Stimulated activated CD8-positive, alpha-beta memory T cell treated with anti-CD3 and anti-CD28 coated beads, Interleukin-7, amount 100 ng/mL, for 1 hour (primary cell): ENCODE measurements at places on chromosomes 3 and 15.

- DNase-seq = no peak
Observed at GRCh38 chr3:158731486-158731885, 771 bp downstream of the RARRES1 start.

DNA sequence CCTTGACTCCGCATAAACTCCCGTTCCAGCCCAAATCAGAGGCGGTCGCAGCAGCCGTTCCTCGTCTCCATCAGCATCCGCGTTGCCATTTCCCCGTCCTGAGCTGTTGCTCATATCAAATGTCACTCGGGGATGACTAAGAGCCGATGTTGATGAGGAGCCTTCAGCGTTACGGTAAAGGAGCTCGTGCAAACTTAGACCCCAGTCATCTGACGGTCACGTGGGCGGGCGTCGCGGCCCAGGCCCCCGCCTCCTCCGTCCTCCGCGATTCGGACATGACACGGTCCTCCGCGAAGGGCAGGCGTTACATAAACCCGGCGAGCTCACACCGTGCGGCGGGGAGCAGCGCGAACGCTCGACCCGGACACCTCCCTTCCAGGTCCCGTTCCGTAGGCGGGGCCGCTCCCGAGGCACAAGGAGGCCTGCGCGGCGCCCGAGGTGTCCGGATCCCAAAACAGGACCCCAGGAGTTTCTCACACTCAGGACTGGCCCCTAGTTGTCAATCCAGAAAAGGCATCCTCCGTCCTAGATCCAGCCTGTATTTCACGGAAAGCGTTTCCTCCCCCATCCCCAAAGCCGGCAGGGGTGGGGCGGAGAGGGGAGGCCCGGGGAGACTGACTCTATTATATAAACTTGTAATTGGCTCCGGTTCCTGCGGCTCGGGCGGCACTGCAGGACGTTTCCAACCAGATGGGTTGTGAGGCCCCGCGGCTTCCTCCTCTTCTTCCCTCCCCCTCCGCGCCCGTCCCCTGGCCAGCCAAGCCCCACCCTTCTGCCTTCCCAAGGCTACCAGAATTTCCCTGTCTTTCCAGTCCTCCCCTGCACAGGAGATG is 100.0 kb upstream of the IGF1R start:
- no peak for DNase-seq

DNA sequence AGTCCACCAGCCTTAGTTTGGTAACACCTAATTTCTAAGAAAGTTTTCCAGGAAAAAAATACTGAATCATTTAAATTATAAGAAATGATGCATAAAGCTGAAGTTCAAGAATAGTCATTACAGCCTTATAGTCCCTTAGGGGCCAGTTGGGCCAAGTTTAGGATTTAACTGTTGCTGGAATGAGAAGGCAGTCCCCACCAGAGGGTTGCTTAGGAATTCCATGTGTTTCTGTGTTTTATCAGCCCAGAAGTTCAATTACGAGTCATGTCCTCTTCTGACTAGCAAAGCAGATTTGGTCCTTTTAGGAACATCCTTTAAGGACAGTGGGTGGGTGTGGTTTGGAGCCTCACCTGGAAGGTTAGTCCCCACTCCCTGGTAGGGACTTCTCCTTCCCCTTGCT is 57.0 kb upstream of the NR2E3 start:
- DNase-seq = no peak

DNA sequence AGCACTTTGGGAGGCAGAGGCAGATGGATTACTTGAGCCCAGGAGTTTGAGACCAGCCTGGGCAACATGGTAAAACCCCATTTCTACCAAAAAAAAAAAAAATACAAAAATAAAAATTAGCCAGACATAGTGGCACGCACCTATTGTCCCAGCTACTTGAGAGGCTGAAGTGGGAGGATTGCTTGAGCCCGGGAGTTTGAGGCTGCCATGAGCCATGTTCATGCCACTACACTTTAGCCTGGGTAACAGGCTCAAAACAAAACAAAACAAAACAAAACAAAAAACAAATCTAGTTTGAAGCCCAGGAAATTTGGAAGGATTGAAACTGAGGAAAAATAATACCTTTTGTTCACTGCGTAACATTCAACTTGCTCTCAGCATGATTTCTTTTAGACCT is 16.6 kb downstream of the TMOD3 start:
- no peak for DNase-seq

DNA sequence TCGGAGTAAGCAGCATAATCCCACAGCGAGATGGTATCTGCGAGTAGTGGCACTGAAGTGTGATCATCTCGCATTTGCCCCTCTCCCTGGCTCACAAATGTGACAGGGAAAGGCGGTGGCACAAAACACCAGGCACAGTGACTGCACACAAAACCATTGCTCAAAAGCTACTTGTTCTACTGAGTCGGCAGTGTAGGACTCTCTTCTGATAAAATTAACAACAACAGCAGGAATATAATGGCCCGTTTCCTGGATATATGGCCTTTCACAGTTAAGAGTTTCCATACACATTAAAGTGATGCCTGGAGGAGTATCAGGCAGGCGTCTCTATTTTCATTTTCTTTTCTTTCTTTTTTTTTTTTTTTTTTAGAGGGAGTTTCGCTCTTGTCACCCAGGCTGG is 69.0 kb downstream of the MYO1E start:
- DNase-seq = no peak

GRCh38 chr15:70266412-70267121 is 168.8 kb upstream of the TLE3 start:
- no peak for DNase-seq

DNA sequence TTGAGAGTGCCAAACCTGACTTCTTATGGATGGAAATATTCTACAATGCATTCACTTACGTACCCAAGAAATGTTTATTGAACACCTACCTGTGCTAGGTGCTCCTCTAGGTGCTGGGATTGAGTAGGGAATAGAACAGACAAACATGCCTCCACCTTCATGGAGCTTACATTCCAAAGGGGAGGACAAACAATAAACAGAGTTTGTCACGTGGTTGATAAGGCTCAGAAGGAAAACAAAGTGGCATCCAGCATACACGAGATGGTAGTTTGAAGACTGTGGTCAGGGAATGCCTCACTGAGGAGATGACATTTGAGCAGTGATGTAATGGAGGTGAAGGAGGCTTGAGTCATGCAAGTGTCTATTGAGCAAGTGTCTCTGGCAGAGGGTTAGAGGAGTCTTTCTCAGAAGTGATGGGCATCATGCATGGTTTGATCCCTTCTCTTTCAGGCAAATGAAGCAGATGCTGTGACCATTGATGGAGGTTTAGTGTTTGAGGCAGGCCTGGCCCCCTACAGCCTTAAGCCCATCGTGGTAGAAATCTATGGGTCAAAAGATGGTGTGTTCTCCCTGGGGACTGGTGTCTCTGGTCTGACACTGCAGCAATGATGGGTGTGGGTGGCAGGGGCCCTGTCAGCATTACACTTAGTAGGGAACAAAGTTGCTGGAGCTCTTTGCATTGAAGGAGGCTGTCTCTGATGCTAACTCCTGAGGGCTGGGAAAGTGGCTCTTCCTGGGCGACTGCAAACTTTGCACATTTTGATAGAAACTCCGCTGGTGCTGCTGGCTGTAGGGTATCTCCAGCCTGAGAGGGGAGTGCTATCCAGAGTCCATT is 29.7 kb upstream of the TOPBP1 start:
- DNase-seq = no peak

GRCh38 chr3:150439657-150440056 is 31.6 kb downstream of the TSC22D2 start:
- no peak for DNase-seq

DNA sequence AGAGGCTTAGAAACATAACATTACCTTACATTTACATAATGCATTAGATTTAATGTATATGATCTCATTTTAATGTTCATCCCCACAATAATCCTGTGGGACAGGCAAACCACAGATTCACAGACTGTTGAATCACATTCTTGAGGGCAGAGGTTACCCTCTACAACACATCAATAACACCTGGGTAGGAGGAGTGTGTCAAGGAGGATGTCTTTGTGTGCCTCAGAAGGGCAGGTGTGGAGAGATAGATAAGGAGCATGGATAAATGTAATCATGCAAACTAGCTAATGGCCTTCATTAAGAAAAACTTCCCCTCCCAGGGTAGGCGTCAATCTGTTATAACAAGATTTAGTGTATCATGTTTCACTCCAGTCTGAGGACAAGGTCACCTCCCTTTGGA is 12.9 kb upstream of the MB21D2 start:
- DNase-seq = no peak

DNA sequence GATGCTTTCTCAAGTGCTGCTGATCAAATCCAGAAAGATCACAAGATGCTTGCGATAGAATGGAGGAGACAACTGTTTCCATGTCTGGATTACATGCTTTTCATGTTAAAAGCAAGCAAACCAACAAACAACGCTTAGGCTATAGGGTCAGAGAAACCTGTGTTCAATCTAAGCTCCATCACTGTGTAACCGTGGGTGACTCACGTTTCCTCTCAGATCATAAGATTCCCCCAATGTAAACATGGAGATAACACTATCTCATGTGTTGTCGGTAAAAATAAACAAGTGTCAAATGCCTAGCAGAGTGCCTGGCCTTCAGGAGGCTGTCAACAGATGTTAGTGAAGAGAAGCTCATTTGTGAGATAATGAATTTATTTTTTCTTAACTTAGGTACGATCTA is 907.8 kb downstream of the NTRK3 start:
- DNase-seq = no peak

DNA sequence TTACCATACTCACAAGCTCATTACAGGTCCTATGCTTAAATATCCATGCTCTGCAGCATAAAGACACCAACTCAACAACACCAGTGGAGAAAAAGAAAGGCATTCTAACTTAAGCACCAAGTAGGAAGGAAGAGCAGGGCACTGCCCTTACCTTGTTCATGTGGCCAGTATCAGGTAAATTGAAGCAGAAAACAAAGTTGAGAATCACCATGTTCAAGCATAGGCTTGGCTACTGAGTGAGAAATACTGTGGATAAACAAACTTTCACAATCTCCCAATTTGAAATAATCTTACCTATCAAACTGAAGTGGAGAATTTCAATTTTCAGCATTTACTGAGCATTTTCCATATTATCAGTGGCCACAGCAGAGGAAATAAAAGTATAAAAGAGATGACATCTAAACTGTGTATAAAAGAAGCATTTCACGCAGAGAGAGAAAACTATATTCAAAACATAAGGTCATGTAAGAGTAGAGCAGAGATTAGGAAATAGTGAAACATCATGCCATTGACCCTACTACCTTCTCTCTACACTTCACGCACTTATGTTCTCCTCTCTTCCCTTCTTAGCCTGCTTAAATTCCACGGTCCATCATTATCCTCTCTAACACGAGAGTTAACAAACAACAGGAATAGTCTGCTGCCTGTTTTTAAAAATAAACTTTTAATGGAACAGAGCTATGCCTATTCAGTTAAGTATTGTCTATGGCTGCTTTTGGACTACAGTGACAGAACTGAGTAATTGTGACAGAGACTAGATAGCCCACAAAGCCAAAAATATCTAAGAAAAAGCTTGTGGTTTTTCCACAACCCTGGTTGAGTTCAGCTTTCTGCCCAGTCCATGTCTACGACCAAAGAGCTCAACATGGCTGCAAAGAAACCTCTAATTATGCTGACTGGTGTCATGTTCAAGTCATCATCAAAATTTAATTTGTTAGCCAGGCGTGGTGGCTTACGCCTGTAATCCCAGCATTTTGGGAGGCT is 142.5 kb downstream of the NR1I2 start:
- no peak for DNase-seq

DNA sequence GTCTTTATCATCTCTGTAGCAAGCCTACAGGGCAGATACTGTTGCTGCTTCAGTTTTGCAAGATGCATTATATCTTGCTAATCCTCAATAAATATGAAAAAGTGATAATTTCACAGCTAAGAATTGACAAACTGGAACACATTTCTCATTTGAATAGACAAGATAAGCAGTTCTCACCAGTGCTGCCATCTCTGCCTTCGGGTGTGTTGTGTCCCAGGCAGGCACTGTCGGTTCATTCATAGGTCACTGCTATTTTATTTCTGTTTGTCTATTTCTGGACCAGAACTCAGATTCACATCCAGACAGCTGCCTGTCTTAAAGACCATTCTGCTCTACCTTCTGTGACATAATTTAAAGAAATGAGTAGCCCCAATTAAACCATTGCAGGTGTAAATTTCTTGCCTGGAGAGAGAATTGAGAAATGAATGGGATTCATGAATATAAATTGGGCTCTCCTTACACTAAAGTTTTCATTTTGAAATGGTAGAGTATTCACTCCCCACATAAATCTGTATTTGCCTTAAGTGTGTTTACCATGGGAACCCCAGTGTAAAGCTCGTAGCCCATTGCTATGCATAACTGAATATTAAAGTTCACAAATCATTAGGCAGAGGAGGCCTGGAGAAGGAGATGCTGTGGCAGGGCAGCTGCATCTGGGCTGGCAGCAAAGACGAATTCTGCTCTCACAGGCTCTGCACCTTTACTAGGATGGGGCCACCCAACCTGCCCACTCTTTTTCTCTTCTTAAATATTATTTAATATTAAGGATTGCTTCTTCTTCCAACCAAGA is 149.9 kb downstream of the ARPP21 start:
- DNase-seq = no peak
